ENCODE measurements at places on chromosomes 6 and 20. TPM values are rescaled to one million over a fixed set of nuclear protein-coding genes. Genes with fewer than 3 reads are reported as not detected.
A peak's percentile ranks its signal among the peaks of the same experiment; 100 is the strongest.

DNA sequence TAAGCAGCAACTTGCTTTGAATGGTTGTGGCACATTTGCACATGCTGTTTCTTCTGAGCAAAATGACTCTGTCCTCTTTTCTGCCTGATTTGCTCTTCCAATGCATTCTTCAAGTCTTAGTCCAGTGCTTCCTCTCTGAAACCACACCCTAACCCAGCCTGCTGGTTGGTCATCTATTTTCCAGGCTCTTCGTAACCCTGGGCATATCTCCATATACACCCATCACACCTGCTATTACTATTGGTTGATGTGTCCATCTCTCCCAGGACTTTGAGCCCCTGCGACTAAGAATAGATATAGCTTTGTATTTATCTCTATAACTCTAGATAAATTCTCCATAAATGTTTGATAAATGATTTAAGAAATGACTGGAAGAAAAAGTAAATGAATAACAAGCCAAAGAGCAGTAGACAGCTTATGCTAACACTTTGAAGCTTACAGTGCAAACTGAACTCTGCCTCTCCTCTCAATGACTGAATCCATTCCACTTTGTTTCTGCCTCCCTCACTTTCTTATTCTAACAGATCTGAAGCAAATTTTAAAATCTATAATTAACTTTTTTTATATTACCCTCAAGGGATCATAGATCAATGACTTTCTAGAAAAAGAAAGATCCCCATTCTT lies 59.7 kb upstream of the NT5E start:
- no peak for DNase-seq

GRCh38 chr6:22596011-22596410 lies 26.6 kb downstream of the HDGFL1 start:
- no peak for DNase-seq

DNA sequence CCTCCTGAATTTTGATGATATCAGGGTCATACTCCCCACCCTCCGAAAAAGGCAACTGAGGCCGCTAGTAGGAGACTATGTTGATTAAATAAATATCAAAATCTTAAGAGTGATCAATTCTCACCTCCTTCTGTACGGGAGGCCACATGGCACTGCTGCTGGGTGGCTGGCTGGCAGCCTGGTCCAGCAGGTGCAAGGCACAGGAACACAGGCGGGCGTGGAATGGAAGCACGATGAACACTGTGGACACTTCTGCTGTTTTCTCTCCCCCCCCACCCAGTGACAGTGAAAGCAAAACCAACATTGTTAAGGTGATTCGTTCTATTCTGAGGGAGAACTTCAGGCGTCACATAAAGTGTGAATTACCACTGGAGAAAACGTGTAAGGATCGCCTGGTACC lies 9.7 kb upstream of the CLDN20 start:
- no peak for DNase-seq

DNA sequence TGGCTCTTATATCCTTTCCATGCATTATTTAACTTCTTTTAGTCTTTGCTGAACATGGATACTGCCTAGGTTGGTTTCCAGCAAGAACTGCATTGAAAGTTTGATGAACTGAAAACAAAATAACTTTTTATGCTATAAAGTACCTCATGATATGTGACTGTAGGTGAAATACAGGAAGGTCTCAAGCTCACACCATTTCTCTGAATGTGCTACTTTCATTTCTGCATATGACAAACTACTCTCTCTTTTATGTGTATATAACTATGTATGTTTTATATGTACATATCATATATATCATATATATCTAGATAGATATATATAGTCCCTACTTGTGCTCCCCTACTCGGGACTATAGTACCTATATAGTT lies 65.9 kb downstream of the AIG1 start:
- no peak for DNase-seq

DNA sequence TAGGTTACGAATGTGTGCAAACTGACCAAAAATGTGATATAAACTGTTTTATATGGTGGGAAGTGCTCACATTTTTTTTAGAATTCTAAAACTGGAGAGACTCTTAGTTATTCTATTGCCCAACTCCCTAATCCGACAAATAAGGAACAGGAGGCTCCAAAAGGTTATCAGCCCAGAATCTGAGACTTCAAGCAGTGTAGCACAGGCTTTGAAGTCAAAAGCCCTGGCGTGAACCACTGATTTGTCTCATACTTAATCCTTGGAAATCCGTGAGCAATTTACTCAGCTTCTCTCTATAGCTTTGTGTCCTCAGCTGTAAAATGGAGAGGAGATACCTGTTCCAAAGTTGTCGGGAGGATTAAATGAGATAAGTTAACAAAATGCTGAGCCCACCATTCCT lies 368.8 kb upstream of the SASH1 start:
- no peak for DNase-seq

DNA sequence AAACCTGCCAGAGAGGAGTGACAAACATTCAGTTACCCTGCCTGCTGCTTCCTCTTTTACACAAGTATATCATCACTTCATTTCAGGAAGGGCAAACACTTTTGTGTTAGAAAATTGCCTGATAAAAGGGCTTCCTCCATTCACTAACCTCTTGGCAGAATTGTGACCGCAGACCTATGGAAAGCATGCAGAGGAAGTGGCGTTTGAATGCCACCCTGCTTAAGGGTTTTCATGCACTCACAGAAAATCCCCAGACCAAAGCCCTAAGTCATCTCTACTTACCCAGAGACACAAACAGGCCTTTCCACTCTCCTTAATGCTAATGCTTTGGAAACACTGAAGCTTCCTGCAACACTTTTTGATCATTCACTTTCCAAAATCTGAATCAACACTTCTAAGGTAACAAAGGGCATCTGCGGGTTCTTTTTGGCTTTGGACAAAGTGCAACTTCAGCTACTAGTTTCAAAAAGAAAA lies 22.1 kb upstream of the RALGAPA2 start:
- DNase-seq = no peak

DNA sequence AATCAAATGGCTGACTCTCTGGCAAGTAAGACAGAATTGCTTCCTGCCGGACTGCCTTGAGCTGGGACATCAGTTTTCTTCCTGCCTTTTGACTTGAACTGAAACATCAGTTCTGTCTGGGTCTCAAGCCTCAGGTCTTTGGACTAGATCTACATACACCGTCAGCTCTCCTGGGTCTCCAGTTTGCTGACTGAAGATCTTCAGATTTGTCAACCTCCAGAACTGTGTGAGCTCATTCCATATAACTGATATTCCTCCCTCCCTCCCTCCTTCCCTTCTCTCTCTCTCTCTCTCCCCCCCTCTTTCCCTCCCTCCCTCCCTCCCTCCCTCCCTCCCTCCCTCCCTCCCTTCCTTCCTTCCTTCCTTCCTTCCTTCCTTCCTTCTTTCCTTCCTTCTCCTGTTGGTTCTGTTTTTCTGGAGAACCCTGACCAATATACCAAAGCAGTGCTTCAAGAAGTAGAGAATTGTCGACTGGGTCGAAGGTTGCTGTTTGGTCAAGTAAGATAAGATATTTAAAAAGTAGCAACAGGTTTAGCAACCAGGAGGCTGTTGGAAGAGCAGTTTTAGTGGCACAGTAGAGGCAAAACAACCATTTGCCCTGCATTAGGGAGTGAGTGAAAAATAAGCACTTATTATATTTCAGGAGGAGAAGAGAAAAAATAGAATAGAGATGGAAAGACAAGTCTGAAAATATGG lies 33.1 kb upstream of the CMTR1 start:
- DNase-seq = no peak

DNA sequence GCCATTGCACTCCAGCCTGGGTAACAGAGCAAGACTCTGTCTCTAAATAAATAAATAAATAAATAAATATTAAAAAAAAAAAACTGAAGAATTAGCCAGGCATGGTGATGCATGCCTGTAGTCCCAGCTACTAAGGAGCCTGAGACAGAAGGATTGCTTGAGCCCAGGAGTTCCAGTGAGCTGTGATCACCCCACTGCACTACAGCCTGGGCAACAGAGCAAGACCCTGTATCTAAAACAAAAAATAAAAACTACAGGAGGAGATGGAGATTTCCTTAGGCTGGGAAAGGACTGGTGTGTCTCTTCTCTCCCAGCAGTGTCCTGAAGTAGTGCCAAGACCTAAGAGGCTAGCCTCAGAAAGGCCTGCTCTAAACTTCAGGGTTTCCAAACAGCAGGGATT lies 8.1 kb upstream of the GTF3C6 start:
- no peak for DNase-seq

- no peak for DNase-seq
Measured at GRCh38 chr20:50915424-50915823, 15.8 kb downstream of the ADNP start.

- peak; percentile 57 for DNase-seq
Measured at GRCh38 chr20:60057866-60058807, 99.9 kb downstream of the CDH26 start.

DNA sequence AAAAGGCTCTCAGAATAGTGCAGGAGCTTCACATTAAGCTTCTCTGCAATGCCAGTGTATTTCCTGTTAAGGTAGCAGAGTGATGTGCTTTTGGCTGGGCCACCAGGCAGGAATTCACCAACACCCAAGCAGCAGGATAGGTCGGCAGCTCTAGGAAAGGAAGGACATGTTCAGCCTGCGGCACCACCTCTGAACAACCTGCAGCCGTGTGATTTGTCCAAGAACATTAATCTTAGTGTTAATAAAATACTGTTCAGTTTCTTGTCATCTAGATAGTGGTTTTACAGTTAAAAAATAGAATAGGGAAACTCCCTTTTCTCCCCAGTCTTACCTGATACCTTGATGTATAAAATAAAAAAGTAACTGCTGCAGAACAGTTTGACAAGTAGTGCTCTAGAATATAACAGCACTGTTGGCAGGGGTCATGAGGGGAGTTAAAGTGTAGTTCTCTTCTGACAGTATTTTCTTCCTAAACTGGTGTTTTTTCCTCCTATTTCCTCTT lies 18.8 kb downstream of the ZNF292 start:
- DNase-seq = no peak

- no peak for DNase-seq
Measured at GRCh38 chr20:11451793-11452291, 465.9 kb upstream of the BTBD3 start.

- DNase-seq = no peak
Measured at GRCh38 chr6:21742238-21742660, 148.7 kb downstream of the SOX4 start.

DNA sequence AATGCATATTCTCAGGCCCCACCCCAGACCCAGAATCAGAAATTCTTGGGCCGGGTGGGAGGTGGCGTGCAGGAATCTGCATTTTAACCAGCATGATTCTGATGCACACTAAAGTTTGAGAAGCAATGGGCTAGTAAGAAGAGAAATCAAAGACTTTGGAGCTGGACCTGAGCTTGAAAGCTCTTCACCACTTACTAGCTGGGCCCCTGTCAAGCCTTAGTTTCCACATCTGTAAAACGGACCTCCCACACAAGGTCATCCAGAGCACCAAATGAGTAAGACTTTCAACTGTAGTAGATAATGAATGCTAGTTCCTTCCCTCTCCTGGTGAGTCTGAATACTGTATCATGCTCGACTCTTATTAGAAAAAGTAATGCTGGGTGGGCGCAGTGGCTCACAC lies 87.0 kb downstream of the TBC1D7 start:
- no peak for DNase-seq

- DNase-seq = no peak
Measured at GRCh38 chr6:156110249-156110648, 654.6 kb upstream of the NOX3 start.

DNA sequence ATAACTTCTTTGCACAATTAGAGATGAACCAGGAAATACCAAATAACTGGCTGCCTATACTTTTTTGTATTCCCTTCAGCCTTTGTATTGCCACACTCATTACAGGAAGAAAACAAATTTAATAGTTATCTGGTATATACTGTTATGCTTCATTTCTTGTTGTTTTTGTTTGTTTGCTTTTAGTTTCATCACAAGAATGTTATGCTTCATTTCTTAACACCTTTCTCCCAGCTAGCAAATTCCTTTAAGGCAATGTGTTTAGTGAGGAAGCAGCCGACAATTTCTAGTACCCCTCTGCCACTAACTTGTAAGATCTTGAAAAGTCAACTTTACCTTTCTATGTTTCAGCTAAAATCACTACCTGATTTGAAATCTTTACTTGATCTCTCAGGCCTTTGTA lies 1.4 kb downstream of the NCOA6 start:
- no peak for DNase-seq

GRCh38 chr6:100347901-100348550 lies 116.7 kb downstream of the SIM1 start:
- DNase-seq = no peak

- no peak for DNase-seq
Measured at GRCh38 chr6:155130161-155130853, 133.5 kb upstream of the CLDN20 start.

GRCh38 chr6:21438237-21438985 lies 155.1 kb upstream of the SOX4 start:
- no peak for DNase-seq

- DNase-seq = no peak
Measured at GRCh38 chr6:51203504-51203903, 384.8 kb downstream of the TFAP2B start.

DNA sequence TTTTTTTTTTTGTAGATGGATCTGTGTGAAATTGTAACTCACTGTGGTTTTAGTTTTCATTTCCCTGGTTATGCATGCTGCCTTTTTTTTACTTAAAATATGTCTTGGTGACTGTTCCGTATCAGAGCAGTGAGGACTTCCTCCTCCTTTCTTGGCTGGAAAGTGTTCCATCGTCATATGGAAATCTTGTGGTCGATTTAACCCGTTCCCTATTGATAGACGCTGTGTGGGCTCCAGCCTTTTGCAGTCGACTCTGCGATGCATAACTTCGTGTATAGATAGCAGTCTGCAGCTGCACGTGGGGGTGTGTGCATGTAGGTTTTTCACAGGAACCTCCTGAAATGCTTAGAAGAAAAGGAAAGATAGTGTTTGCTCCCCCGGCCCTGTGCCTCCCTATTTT lies 28.1 kb upstream of the PNPLA1 start:
- DNase-seq = no peak

- DNase-seq = no peak
Measured at GRCh38 chr20:17298171-17298570, 71.3 kb downstream of the PCSK2 start.

- DNase-seq = no peak
Measured at GRCh38 chr6:139533573-139534471, 159.4 kb upstream of the CITED2 start.

- no peak for DNase-seq
Measured at GRCh38 chr6:138230759-138231380, 12.6 kb upstream of the PBOV1 start.

GRCh38 chr20:36779656-36780025 lies 6.1 kb upstream of the DSN1 start:
- no peak for DNase-seq

DNA sequence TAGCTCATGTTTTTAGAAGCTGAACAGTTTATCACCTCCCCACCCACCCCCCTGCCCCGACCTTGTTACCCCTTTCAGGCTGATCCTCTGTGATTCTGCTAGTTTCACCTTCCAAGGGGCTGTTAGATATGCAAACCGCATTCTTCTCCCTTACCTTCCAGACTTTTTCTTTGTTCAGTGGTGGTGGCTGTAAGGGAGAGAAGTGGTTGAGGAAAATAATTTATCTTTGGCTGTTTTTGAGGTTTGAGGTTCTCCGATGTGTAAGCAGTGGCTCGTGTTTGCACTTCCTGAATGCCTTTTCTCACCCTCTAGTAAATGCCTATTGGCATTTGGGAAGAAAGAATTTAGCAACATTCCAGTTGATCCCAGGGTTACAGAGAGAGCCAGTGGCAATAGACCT lies 69.4 kb upstream of the KCNG1 start:
- DNase-seq = no peak

- DNase-seq = no peak
Measured at GRCh38 chr6:130118236-130118635, 99.9 kb downstream of the L3MBTL3 start.

BTBD3 gene
- 22.2 TPM for total RNA-seq

ADGRF5 gene
- total RNA-seq = 51.3 TPM

LY6G6D gene
- not detected for total RNA-seq

PHACTR1 gene
- total RNA-seq = 66.3 TPM

SUPT3H gene
- 2.1 TPM for total RNA-seq

TRIM31 gene
- total RNA-seq = not detected

GTSF1L gene
- total RNA-seq = not detected

HSPA1L gene
- total RNA-seq = 1.7 TPM

All from heart right ventricle (tissue), 16 donors.